ENCODE measurements at places on chromosomes 1 and 21.

- no peak for DNase-seq
These were observed 167.3 kb downstream of the PDE4B start for GRCh38 chr1:65959896-65960567.

DNA sequence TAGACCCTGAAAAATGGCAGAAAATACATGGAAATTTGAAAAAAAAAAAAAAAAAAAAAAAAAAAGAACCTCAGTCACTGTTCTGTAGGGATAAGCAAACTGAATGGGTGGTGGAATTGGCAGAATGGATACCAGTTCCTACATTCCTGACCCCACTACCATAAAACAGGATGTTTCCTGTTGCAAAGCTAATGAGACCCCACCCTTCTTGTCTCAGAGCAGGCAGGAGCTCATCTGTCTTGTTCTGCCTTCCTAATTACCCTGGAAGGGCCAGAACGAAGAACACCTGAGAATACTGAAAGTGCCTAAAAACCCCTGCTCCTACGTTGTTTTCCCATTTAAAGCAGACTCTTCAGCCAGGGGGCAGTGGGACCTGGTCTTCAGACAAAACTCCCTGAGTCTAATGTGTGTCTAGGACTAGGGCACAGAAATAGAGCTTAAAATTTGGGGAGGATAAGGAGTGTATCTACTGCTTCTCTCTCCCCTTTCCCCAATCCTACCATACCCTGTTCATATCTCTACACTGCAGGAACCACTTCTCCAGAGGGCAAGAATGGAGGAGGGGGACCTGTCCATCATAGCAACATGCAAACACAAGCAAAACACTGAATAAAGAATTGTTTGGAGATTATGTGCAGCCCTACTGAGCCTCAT is 3.9 kb downstream of the C1orf56 start:
- no peak for DNase-seq

- DNase-seq: no peak
These were observed 32.0 kb downstream of the S100A6 start for GRCh38 chr1:153503766-153504165.

DNA sequence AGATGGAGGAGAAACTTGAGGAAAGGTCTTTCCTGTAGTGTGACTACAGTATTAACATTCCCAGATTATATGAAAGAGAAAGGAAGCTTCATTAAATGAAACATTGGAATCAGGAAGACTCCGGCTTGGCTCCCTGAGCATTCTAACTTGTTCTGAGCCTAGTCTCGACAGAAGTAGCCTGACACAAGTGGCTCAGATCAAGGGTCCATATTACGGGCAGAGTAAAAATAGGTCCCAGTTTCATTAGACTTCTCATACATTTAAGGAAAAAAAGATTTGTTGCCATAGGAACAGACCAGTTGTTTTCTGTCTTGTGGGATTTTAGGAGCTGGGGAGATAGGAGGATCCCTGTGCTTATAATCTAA is 12.8 kb downstream of the SMAP2 start:
- no peak for DNase-seq

DNA sequence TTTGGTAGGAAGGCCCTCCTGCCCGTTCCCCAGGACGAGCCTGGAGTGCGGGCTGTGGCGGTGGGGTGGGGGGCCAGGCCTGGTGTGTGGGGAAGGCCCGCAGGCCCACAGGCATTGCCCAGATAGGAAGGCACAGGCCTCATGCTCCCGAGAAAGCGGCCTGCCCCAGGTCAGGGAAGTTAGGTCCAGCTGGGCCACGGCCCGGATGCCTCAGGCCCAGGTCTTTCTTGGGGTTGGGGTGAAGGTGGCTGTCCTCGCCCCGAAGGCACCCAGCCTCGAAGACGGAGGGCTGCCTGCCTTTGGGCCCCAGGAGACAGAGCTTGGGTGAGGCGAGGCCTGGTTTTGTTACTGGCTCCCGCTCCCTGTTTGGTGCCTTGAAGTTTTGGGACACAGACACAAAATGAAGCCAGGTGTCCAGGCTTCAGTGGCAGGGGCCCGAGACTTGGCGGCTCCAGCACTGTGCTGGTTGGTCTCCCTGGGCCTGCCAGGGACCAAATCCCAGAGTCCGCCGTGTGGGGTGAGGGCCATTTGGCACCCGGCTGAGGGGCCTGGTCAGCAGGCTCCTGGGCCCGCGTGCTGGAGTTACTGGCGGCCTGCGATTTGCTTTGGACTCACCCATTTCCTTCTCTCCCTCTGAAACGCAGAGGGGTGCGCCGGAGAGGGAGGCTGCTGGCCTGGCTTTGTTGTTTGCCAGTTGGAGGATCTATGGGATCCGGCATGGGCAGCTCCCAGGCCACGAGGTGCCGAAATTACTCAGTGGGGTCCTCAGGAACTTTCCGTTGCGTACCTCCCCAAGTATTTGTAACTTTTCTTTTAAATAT is 2.0 kb downstream of the SKI start:
- no peak for DNase-seq

DNA sequence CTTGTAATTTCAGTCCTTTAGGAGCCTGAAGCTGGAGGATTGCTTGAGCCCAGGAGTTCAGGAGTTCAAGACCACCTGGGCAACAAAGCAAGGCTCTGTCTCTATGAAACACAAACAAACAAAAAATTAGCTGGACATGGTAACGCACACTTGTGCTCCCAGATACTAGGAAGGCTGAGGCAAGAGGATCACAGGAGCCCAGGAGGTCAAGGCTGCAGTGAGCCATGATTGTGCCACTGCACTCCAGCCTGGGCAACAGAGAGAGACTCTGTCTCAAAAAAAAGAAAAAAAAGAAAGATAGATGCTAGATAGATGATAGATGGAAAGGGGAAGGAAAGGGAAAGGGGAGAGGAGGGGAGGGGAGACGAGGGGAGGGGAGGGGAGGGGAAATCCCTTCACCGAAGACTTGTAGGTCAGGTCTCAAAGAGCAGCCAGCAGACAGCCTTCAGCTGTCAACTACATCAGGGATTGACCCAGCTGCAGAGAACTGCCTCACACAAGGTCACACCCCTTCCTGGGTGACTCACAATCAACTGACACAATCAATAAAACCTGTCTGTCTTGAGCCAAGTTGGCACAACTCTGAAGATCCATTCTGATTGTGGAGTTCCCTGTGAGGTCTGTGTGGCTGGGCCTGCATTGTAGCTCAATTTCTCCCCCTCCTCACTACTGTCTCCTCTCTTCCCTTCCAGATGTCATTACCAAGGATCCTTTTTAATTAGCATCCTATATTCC is 200.6 kb downstream of the RGS7 start:
- peak; percentile 81 for DNase-seq

- DNase-seq: no peak
These were observed 104.0 kb downstream of the ZNF281 start for GRCh38 chr1:200305806-200306205.

DNA sequence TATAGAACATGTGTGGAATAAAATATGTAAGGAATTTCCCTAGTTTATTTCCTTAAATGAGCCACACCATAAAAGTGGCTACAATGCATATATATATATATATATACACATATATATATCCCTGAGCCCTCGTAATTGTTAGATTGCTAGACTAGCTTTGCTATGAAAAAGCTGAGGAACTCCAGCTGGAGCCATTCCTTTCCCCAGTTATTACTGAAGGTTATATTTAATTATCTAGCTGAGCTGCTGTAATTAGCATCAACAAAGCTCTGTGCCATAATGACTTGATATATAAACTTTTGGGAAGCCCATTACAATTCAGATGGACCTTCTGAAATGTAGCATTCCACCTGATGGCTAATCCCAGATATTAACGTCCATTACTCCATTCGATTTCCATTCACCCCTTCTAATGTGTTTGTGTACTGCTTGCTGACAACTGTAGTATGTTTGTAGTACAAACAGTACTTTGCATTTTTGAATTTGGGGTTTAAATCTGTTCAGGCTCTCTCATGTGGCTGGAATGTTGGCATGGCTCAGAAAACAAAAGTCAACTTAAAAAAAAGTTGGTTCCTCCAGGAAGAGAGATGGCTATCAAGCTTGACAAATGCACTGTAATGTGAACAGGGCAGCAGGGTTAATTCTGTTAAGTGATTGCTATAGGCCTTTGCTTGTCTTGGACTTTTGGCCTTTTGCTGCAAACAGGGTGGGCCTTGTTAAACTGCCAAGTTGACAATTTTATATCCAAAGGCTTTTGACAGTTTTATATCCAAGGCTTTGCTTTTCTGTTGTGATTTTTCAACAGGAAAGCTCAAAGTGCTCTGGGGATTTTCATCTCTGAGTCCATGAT is 170.0 kb downstream of the LTN1 start:
- no peak for DNase-seq

Data from NCI-H146 (cell line).